ENCODE measurements at places on chromosomes 4 and X.
A peak's percentile ranks its signal among the peaks of the same experiment; 100 is the strongest.

- no peak for DNase-seq
Measured at GRCh38 chr4:23232987-23233386, 540.2 kb downstream of the GBA3 start.

GRCh38 chrX:12138361-12139313, at the start of gene FRMPD4:
Gene FRMPD4 (plus strand): TSS chrX:12138473. CDS start chrX:12138972, 499 bp downstream.
- no peak for DNase-seq

DNA sequence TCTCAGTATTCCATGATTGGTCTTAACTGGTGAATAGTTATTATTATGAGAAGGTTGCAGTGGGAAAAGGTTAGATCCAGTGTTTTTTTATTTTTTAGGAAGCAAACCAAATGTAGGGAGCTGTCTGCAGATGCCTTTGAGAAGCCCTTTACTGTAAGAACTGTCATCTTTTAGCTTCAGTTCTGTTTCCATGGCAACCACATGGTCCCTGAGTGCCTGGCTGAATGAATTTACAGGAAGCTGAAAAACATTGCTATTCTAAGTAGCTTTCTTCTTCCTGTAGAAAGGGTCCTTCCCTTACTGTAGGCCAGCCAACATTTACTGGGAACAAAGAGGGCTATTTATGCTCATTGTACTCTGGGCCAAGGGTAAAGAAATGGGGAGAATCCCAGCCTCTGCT, 103.3 kb downstream of the DCLK2 start:
- no peak for DNase-seq

DNA sequence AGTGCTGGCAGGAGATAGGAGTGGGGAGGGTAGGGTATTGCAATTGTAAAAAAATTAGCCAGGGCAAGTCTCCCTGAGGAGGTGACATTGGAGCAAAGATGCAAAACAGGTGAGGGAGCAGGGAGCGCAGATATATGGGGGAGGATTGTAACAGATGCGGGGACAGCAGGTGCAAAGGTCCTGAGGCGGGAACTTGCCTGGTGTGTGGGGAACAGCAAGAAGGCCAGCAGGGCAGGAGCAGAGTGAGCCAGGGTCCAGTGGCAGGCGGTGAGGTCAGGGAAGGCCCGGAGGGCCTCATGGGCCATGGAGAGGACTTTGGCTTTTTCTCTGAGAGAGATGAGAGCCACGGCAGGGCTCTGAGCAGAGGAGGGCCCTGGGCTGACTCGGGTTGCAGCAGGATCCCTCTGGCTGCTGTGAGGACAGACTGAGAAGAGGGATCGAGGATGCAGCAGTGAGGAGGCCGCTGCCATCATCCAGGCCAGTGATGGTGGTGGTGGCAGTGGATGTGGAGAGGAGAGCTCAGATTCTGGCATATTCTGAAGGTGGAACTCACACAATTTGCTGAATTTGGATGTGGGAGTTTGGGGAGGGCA, 6.2 kb downstream of the PORCN start:
- no peak for DNase-seq

GRCh38 chrX:80306007-80306406, 114.2 kb upstream of the TENT5D start:
- no peak for DNase-seq

DNA sequence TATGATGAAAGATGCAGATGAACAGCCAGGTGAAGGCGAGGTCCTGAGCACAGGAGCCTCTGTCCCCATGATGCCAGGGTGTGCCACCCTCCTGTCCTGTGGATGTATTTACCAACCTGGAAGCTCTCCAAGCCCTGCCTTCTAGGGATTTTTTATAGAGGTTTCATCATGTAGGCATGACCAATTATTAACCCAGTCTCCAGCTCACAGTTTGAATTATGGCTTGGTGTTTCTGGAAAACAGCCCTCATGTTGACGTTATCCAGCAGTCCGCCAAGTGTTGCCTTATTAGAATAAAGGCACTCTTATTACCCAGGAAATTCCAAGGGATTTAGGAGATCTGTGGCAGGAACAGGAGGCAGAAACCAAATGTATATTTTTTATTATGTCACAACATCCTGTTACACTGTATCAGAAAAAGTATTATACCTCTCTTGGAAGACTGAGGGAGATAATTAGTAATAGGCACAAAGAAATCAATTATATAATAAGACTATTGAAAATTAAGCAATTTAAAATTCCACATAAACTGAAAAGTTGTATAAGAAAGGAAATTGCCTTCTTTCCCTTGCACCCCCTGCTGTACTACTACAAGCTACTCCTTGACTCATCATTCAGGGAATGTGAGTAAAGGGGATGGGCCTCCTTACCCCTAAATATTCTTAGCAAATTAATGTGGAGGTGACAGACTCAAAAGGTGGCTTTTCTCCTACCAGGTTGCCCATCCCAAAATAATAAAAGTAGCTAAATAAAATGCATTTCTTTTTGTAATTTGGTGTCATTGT, 129.6 kb downstream of the ZNF330 start:
- no peak for DNase-seq

- no peak for DNase-seq
Measured at GRCh38 chrX:139179592-139179991, 350.9 kb upstream of the F9 start.

GRCh38 chrX:9765072-9765736, 443 bp downstream of the GPR143 start:
- peak; percentile 87 for DNase-seq

DNA sequence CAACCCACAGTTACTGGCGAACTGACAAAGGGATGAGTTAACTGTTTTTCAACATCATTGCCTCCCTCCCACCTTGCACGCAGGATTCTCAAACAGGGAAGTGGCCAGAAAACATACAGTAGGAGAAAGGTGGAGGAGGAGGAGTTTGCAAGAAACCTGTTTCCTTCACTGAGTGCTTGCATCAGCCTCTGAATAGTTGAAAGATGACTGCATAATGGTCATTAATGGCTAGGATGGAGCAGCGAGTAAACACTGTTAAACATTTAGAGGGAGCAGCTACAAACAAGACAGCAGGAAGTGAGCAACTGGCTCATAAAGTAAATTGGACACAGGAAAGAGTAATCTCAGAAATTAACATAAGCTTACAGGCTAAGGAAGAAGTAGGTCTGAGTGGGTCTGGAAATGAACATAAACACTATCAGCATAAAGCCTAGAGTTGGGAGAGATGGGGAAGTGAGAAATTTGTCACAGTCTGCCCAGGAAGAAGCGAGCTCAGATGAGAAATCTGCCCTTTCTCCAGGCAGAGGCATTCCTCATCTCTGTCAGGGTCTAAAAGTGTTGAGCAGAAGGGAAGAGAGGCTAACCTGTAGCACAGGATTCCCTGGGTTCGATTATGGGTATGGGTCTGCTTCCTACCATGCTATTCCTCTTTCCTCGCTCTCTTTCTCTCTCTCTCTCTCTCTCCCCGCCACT, 38.6 kb downstream of the TRPC5OS start:
- no peak for DNase-seq

GRCh38 chr4:139266583-139267257, 13.3 kb downstream of the MGARP start:
- DNase-seq, result peak; percentile 29

- DNase-seq, result no peak
Measured at GRCh38 chr4:122434285-122434684, 22.2 kb downstream of the IL2 start.

DNA sequence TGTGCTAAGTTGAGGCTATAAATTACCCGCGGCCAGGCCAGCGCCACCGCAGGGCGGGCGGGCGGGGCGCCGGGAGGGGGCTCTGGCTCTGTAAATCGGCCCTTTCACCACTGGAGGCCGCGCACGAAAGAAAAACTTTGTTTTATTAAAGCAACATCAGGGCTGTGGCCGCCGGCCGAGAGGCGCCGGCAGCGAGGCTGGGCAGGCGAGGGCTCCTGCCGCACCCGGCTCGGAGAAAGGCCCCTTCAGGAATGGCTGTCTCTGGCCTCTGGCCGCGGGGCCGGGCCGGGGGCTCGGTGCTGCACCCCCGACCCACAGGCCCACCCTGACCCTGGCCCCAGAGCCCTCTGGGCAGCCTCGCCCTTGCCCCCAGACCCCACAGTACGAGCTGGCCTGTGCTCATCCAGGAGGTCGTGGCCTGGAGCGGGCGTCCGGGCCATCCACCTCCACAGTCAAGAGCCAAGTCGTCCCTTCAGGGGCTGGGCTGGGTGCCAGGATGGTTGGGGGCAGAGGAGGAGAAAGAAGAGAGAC, 29.5 kb upstream of the FGFR3 start:
- DNase-seq, result no peak

GRCh38 chr4:141860974-141861373, 224.6 kb downstream of the IL15 start:
- no peak for DNase-seq

- DNase-seq, result no peak
Measured at GRCh38 chr4:48266781-48267180, 2.9 kb downstream of the TEC start.

DNA sequence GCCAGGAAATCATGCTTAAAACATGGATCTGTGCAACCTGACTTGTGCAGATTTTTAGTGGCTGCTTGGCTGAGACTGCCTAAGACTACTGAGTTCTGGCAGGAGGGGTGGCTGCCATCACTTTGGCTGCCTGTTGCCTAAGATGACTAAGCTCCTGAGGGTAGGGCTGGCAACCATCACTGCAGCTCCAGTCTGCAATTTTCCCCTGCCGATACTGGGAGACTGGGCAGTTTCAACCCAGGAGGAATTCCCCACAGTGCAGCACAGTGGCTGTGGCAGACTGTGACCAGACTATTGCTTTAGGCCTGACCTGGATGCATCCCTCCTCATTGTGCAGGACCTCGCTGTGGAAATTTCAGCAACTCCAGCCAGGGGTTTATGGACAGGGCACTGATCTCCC, 544.9 kb downstream of the ANKRD50 start:
- no peak for DNase-seq

DNA sequence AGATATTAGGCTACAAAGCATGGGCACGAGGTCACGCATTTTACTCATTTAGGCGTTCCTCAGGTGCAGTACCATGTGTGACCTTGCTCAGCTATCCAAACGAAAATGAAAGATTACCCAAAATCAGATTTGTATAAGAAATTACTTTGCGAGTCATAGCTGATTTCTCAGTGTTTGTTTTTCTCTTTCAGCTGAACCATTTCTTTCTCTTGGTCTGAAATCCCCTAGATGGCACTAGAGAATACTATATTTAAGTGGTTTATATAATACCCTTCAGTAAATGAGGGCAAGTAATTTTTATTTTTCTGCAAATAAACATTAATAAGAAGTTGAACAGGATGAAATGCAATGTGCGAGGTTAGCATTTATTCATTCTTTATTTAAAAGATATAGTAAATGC, 496.6 kb downstream of the STIM2 start:
- no peak for DNase-seq

GRCh38 chrX:32937043-32937442, 274.3 kb downstream of the DMD start:
- DNase-seq, result no peak

DNA sequence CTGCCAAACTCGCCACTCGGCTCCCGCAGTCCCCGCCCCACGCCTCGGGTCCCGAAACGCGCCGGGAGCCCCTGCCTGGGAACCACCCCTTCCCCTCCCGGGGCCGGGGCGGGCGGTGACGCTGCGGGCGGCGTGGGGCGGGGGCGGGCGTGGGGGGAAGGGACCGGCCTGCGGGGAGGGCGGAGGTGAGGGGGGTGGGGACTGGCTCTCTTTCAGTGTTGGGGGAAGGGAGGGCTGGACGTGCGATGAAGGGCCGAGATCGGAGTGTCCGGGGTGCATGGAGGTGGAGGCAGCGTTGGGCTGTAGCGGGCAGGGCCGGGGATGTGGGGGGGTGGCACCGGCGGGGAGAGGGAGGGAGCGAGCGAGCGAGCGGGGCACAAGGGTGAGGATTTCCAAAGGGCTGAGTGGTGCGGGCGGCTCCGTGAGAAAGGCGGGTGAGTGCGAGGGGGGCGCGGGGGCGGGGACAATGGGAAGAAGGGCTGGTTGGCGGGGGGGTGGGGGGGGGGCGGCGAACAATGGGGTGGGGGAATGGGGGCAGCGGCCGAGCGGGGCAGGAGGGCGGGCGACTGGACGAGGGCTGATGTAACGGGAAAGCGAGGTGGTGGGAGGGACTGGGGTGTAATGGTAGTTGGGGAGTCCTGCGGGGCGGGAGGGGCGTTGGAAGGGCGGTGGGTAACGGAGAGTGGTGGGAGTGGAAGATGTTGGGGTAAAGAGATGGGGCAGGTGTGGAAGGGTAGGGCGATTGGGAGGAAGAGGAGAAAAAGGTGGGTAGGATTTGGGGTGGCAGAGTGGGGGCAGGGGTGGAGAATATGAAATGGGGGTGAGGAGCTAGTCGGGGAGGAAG, 578 bp downstream of the DCUN1D4 start:
- DNase-seq, result peak; percentile 76

DNA sequence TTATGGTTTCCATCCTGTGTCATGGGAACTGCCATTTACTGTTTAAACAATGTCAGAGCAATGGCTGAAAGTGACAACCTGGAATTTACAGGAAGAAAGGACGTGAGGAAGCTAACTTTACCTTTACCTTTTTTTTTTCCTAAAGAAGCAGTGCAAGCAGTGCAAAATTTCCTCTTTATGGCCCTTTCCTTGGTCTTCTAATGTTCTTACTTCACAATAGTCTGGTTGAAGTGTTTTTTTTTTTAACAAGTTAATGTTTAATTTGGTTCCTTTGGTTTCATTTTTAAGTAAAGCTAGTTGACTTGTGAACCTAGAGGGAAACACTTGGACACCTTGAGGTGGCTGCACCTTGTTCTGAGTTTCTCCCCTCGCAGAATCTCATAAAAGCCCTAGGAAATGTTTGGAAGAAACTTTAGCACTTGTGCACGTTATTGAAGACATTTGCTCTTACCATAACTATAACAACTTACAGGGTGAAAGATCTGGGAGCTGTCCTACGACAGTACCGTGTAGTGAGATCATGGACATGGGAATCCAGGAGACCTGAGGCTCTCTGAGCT, 1.8 kb downstream of the SGMS2 start:
- DNase-seq, result no peak

- DNase-seq, result no peak
Measured at GRCh38 chrX:71439896-71440295, 73.7 kb downstream of the TAF1 start.

GRCh38 chr4:153346031-153346430, 1.5 kb downstream of the MND1 start:
- no peak for DNase-seq

DNA sequence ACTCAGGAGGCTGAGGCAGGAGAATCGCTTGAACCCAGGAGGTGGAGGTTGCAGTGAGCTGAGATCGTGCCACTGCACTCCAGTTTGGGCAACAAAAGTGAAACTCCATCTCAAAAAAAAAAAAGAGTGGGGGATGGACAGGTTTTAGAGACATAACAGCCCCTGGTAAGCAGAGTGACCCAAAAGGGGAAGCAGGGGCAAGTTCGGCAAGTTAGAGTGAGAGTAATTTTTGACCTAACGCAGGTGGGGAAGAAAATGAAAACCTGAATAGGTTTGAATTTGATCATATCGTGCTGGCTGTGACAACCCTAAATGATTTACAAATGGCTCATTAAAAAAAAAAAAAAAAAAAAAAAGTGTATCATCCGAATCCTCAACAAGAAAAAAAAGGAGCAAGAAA, 25.7 kb upstream of the TMEM131L start:
- no peak for DNase-seq

DNA sequence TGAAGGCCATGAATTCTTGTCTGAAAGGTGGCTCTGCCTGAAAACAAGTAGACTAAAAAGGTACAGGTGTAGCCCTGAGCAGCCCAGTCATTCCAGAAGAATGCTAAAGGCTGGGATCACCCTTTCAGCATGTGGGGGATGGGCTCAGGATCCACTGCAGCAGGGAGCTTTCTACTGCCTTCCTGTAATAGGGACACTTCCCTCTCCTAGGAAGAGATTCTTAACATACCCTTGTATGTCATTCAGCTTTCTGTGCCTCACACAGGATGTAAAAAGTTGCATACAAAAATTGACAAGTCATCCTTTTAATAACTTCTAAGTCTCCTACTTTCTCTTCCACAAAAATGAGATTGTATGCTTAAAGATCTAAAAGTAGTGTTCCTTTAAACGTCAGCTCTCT, 123.3 kb downstream of the ZNF518B start:
- no peak for DNase-seq
